Activated CD4-positive, alpha-beta T cell treated with anti-CD3 and anti-CD28 coated beads, Interleukin-2, amount 10 ng/mL, durations not matched to agents 7 days and 5 days (primary cell): ENCODE measurements at places on chromosomes 11 and 22.

- no peak for DNase-seq
These were observed 7.9 kb downstream of the AIP start for GRCh38 chr11:67490727-67491065.

DNA sequence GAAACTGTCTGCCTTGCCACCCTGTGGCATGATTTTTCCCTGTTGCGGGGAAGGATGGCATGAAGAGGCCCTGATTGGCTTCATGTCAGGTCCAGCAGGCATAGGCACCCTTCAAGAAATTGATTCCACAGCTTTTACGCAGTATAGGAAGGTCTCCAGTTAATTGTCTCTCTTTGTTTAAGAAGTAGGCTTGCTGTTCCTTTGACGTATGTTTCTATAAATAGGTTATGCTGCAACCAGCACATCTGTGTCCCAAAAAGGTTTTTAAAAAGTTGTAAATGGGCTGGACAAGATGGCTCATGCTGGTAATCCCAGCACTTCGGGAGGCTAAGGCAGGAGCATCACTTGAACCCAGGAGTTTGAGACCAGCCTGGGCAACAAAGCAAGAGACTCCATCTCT, 62.6 kb downstream of the CD6 start:
- no peak for DNase-seq

- no peak for DNase-seq
These were observed at the start of gene PRODH for GRCh38 chr22:18935889-18936529. TSS of gene PRODH (minus strand) at chr22:18936293. CDS start at chr22:18936287, 6 bp downstream.

- peak; percentile 31 for DNase-seq
These were observed 378.0 kb downstream of the NTM start for GRCh38 chr11:131748151-131749050.

DNA sequence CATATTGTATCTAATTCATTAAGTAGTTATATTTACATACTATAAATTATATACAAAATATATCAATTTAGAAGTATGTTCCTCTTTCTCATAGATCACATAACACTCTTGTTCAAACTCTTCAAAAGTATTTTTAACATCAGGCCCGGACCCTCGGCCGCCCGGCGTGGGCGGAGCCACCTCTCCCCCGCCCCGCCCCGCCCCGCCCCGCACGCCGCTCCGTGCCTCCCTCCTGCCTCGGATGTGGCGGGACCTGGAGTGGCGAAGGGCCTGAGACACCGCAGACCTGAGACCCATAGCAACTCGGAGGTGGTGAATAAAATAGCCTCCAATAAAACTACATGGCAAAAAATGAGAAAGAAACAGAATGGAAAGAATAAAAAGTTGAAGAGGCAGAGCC, 105.9 kb upstream of the BDNF start:
- no peak for DNase-seq

- DNase-seq = no peak
These were observed 1.9 kb downstream of the GRK3 start for GRCh38 chr22:25566186-25566897.

- DNase-seq = no peak
These were observed 34.4 kb upstream of the CD5 start for GRCh38 chr11:61067782-61068446.

DNA sequence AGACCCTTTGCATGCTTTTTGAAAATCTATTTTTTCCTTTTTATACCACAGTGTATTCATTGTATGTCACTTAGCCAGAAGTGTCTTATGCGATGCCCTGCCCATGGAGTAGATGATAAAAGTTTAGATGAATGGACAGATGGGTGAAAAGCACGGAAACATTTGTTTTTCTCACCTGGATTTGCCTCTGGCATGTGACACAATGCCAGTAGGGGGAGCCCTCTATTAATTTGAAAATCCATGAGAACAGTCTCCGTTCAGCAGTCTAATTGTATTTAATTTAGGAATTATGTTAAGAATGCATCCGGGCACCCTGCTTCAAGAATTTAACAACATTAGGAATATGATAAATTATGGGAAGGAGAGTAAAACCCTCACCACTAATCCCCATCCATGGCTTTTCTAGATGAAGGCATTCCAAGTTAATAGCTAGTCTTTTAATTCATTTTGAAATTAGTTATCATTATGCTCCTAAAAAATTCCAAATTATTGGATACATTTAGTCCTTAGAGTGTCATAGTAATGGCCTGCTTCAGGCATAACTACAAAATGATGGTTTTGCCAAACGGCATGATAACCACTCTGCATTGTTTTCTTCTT, 55.3 kb upstream of the ALKBH3 start:
- DNase-seq = peak; percentile 16

DNA sequence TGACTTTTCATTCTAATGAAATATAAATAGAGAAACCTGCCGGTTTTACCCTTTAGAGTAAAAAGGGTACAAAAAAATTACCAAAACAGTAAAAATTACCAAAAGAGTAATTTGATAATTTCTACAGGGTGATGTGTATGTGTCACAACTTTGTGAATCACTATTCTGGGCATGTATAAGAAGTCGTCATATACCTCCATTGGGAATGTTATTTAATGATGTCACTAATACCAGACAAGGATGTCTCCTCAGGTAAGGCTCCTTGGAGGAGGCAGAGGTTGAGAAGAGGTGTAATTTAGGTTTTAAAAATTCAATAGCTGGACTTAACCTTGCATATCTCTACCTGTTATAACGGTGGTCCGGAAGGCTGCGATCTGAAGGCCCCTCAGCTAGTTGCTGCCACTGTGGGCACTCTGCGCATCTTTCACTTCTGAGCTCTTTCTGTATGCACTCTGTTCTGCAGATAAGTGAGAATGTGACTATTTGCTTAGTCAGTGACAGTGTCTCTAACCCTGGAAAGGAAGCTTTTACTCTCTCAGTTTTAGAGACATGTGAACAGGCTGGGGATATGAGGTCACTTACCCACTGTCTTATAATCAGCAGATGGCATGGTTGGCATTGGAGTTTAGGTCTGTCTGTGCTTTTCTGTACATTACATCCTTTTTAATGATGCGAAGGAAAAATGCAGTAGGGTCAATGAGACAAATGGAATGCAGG, 987 bp upstream of the NCR3LG1 start:
- no peak for DNase-seq

DNA sequence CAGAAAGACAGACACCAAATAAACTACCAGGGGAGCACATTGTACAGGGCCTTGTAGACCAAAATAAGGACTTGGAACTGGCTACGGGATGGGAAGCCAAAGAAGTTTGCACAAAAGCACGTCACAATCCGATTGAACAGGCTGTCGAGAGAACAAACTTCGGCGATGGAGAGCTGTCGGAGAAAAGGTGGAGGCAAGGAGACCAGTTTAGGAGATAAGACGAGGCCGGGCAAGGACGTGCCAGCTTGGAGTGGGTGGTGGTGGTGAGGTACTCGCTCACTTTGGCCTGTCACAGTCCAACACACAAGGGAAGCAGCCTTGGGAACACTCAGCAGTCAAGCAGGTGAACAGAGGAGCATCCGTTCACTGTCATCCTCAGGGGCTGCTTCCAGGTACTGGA, 19.0 kb downstream of the APOL5 start:
- DNase-seq = no peak

DNA sequence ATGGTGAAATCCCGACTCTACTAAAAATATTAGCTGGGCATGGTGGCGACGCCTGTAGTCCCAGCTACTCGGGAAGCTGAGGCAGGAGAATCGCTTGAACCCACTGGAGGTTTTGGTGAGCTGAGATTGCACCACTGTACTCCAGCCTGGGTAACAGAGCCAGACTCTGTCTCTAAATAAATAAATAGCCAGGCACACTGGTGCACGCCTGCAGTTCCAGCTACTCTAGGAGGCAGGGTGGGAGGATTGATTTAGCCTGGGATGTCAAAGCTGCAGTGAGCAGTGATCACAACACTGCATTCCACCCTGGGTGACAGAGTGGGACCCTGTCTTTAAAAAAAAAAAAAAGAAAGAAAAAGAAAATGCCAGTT, 17.4 kb downstream of the SUSD2 start:
- DNase-seq = no peak

DNA sequence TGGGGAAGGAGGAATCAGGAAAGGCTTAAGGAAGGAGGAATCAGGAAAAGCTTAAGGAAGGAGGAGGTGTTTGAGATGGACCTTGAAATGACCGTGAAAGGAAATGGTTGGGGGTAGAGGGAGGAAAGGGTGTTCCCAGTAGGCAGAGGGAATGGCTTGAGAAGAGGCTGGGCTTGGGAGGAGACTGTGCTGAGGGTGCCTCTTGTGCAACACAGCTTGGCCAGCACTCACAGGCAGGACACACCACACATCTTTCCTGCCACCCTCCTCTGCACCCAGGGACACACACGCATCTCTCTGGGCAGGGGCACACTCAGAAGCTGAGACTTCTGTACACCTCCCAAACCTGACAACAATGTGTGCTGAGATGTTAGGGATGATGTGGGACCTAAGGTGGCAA, 151.4 kb downstream of the FBXO7 start:
- no peak for DNase-seq

DNA sequence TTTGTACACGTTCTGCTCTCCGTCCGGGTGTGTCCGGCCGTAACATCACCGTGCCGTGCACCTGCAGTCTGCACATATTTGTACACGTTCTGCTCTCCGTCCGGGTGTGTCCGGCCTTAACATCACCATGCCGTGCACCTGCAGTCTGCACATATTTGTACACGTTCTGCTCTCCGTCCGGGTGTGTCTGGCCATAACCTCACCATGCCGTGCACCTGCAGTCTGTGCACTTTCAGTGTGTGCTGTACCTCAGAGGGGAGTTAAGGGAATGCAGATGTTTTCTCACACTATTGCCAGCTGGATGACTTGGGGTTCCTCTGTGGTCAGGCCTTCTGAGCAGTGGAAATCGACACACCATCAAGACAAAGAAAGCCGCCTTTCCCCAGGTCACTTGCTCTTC, 4.2 kb downstream of the TTLL8 start:
- DNase-seq = no peak

- peak; percentile 31 for DNase-seq
These were observed 16.7 kb upstream of the CD44 start for GRCh38 chr11:35122308-35122707.

GRCh38 chr11:133636711-133637355, 104.5 kb upstream of the OPCML start:
- DNase-seq = no peak

GRCh38 chr11:111938687-111939160, 1.6 kb downstream of the DIXDC1 start:
- DNase-seq = peak; percentile 29

- DNase-seq = no peak
These were observed 37.3 kb downstream of the OSBPL5 start for GRCh38 chr11:3127706-3128355.

DNA sequence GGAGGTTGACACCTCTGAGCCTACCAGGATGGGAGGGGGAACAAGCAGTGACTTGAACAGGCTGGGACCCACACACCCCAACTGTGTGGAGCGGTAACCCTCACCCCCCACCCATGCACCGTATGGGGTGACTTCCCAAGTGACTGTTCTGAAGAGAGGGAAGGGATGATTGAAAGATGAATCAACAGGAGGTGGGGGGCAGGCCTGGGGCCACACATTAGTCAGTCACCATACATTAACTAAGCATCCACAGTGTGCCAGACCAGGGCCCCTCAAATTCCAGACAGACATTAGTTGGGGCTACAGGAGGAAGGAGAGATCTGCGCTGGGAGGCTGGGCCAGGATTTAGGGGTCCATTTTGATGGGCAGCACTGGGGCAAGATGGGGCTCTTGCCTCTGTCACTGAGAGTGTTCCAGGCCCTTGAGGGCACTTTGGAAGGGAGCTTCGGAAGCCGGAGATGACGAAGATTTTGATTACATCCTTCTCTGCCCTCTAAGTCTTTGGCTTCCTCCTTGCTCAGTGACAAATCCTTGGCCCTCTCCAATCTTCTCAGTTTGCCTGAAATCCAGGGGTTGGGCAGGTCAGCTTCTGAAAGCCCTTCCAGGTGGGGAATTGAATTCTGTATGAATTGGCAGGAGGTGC, 966 bp downstream of the SMTN start:
- no peak for DNase-seq

- no peak for DNase-seq
These were observed 7.9 kb upstream of the TRIM44 start for GRCh38 chr11:35654711-35655110.

DNA sequence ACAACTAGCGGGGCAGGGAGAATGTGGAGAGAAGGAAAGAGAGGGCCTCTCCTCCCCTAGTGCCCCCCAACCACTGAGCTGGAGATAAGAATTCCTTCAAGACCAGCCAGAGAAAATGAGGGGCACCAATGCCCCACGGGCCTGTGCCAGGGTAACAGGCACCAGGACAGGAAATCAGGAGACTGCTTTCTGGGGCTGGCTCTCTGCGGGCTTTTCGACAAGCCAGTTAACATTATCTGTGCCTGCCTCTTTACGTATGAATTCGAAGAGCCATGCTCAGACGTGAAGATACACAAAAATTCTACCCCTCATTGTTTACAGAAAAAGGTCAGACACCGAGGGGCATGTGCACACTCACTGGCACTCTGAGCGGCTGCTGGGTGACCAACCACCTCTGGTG, 52.1 kb downstream of the MYH9 start:
- no peak for DNase-seq

DNA sequence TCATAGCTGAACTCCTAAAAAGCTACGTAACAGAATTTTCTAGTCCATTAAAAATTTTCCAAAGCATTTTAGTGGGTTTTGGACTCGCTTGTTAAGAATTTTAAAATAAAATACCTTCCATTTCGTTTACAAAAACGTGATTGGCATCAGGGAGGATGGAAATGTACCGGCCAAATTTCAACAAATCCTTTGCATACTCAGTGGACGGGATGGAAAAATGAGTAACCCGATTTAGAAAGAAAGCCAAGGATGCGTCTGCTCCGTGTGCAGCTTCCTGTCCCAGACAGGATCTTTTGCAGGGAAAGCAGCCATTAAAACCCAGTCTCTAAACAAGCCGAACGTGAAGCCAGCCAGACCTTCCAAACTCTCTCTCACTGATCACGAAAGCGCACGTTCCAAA, 15.6 kb downstream of the TMEM184B start:
- DNase-seq = no peak

- DNase-seq = no peak
These were observed 911.9 kb downstream of the METTL15 start for GRCh38 chr11:29019960-29020683.

GRCh38 chr22:22993184-22993583, 77.1 kb upstream of the GNAZ start:
- no peak for DNase-seq

GRCh38 chr11:62497132-62497801, 49.3 kb downstream of the AHNAK start:
- DNase-seq = peak; percentile 17

DNA sequence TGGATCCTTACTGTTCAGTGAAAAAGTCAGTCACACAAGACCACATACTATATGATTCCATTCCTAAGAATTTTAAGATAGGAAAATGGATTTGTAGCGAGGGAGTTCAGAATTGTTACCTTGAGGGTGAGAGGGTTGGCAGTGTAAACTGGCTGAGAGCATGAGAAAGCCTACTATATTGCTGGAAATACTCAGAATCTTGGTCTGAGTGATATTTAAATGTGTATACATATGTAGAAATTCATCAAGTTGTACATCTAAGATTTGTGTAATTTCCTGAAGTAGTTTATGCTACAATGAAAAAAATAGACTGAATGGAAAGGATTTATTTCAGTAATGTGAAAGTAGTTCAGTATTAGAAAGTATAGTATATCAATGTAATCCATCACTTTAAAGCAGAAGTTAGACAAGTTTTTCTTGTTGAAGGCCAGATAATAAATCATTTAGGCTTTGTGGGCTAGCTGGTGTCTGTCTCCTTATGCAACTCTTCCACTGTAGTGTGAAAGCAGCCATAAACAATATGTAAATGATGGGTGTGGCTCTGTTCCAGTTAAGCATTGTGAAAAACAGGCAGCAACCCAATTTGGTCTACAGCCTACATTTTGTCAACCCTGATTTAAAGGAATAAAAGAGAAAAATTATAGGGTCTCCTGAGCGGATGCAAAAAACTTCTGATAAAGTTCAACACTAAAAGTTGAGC, 127.2 kb upstream of the THY1 start:
- DNase-seq = no peak
